Lung (tissue), 17 donors: ENCODE measurements at places on chromosomes 16 and 17. TPM values are rescaled to one million over a fixed set of nuclear protein-coding genes. Genes with fewer than 3 reads are reported as not detected.

DNA sequence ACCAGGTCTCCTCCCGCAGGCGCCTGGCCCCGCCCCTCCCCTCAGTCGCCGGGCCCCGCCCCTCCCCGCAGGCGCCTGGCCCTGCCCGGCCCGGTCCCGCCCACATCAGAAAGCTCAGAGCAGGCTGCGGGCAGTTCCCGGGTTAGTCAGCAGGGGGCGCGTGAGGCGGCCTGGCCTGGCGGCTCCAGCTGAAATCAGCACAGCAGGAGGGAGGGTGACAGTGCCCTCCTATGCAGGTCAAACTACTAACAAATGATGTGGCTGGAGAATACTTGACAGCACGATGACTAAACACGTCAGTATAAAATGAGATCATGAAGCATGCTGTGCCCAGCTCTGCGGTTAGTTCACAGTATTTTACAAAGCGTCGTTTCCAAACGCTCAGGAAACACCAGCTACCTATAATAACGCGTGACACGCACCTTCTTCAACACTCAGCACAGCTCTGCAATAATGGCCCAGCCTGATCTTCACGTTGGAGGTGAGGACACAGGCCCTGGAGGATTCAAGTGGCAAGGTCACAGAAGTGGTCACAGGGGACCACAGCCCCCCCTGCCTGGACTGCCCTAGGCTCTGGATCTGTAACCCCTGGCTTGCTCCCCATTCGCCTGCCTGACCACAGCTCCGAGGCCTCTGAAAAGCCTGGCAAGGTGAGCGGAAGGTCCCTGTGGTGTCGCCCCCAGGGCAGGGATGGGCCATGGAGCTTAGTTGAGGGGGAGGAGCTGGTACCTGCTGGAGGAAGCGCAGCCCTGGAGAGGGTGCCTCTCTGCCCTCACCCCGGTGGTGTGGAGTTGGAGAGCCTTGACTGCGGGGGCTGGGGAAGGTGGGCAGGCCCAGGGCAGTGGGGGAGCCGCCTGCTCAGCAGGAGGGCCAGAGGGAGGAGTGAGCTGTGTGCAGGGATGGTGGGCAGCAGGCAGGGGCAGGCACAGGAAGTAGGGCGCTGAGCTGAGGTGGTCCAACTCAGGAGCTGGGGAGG is 81.2 kb downstream of the KCNJ12 start:
- peak; percentile 76 for DNase-seq

GRCh38 chr17:2123375-2124251 is 68.7 kb downstream of the HIC1 start:
- peak; percentile 69 for DNase-seq

DNA sequence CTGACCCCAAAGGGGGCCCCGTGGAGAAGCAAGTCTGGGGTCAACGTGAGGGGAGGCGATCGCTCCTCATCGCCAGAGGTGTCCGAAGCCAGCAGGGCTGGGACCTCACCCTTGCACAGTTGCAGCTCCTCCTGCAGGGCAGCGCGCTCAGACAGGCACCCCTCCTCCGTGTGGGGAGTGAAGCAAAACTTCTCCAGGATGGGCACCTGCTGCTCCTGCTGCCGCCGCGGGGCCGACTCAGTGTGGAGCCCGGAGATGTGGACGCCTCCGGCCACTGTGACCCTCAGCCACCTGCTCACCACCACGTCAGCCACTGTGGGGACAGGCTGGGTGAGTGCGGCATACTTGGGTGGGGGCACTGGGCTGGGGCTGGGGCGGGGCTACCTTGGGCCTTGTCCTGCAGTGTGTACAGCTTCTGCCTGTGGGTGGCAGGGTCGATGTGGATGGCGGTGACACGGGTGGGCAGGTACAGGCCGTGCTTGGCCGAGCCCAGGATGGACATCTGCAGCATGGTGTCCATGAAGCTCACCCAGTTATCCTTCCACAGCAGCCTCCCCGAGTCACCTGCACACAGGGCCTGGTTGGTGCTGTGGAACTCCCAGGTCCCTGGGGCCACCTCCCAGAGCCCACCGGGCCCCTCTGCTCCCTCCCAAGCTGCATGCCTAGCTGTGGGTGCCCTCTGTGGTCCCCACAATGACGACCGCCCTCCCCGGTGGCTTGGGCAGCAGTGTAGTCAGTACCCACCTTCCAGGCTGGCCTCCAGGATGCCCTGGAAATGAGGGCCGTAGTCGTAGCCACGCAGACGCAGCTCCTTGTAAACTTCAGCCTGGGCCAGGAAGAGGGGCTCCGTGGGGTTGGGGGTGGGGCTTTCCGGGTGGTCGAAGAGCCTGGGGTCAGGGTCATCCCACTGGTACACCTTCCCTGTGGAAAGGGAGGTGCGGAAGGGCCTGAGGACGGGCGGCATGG is 10.8 kb downstream of the FASN start:
- DNase-seq = no peak

SLC43A2 gene
- 47.9 TPM for total RNA-seq

DNA sequence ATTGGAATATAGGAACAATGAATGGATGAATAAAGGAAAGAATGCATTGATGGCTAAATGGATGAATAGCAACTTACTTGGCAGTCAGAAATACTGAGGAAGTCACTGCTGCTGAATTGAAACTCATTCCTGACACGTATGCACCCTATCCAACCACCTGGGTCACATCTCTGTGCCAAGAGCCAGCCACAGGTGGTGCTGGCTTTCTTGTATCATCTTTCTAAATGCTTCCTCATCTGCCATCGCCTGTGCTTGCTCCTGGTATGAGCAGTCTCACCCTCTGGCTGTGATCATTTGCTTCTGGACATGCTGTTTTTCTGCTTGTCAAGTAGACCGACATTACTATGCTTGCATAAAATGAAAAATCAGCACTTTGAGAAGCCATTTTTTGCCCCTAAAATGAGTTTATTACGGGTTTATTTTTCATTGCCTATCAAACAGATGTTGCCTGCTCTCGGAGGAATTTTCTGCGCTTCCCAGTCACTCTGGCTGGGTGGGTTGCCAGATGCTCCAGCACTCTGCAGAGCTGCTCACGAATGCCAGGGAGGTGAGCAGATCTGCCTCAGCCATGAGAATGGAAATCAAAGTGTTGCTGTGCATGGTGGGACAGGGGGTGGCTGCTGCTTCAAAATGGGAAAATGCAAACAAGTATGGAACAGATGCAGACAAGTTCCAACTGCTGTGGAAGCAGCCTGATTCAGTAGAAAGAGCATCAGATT is 1349.6 kb upstream of the CDH8 start:
- DNase-seq = peak; percentile 22

GRCh38 chr16:1007284-1007850 is 25.8 kb downstream of the SOX8 start:
- no peak for DNase-seq

GRCh38 chr17:43427362-43428043 is 28.7 kb downstream of the ARL4D start:
- no peak for DNase-seq

SOCS1 gene
- 30.5 TPM for total RNA-seq

GRCh38 chr17:42798383-42799380 is at the start of the genes CNTD1 and COA3:
TSS of gene CNTD1 (plus strand) at chr17:42798861. CDS start at chr17:42799068, 207 bp downstream.
TSS of gene COA3 (minus strand) at chr17:42798704. CDS start at chr17:42798681, 23 bp downstream.
- peak; percentile 90 for DNase-seq

DNA sequence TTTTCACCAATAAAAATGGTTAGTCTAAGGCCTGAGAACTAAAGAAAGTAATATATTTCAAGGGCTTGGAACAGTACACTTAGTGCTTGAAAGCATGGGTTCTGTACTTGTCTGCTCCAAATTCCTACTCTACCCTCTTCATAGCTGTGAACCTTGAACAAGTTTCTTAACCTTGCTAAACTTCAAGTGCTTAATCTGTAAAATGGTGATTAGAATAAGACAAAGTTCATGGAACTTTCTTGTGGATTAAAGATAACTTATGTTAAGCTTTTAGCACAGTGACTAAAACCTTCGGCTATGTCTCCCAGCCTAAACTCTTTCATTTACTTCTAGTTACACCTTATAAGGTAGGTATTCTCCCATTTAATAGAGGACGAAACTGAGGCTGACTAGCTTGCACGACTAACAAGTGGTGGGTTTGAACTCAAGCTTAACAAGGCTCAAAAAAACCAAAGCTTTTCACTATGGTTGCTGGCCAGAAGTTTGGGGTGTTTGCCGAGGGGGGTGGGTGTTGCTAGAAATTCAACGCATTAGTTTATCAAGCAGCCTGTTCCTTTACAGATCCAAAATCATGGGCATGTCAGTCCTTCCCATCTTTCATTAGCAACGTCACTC is 28.8 kb downstream of the CDRT4 start:
- peak; percentile 62 for DNase-seq

PRSS21 gene
- total RNA-seq = 7.9 TPM

DNA sequence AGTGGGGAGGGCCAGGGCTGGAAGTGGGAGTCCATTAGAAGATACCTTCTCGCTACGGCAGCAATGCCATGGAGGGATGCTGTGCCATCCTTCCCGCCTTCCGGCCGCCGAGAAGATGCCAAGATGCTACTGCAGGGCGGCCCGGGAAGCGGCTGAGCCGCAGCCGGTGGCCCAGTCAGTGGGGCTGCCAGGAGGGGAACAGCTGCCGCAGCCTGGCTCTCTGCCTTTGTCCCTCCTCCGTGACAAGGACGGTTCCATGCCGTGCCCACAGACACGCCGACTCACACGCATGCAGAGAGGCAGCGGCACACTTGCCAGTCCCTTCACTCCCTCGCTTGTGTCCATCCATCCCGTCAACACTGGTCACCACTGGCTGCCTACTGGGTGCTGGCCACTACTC is 20.2 kb upstream of the NCBP3 start:
- no peak for DNase-seq

TBC1D26 gene
- 0.34 TPM for total RNA-seq
